ENCODE measurements at places on chromosomes 5 and 9.

DNA sequence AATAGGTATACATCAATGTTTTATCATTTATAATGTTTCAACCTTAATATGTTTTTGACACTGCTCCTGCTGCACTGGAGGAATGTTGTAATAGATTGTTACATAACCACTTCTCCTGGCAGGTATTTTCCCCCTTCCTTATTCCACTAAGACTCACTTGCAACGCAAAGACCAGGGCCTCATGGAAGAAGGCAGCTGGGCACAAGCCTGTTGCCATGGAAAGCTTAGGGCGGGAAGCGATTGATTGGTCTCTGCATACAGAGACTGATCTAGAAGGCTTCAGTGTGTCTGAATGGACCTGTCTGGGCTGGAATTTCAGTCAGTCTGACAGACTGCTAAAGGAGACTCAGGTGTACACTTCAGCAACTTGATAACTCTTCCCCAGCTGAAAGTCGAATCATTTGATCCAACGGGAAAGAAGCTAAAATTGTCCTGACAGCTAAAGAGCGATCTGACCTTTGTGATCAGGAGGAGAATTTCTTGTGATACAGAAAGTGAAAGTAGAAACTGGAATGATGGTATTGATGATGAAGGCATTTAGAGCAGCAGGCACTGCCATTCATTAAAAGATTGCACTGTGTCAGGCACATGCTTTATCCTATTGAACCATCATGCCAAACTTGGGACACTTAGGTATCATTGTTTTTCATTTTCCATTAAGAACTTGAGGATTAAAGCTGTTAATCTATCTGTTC, 65.1 kb downstream of the GRIA1 start:
- DNase-seq, result no peak

DNA sequence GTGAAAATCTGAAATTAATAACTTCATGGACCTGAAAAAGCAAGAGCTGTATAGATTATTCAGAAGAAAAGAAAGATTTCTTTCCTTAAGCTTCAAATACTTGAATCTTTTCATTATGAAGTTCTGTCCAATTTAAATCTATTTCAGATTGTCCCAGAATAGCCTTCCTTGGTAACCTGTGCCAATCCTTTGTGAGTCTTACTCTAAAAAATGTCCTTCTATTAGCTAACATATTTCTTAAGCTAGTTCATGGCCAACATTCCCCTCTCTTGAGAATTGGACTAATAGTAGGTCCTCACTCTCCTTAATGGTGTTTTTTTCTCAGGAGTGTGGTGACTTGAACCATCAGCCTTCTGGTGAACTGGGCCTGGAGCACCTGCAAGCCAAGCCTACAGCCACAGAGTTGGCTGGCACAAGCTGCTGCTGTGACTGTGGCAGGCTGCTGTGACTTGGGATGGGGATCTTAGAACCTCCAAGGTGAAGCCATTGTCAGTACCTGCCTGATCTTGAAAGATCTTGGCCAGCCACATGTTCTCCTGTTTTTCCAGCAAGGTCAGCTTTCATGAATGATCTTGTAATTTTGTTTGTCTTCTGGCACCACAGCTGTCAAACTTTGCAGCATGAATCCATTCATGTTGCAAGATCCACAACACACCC, 262.6 kb upstream of the MAP3K1 start:
- DNase-seq, result no peak

- no peak for DNase-seq
Measured at GRCh38 chr5:72326306-72326649, 6.1 kb downstream of the PTCD2 start.

DNA sequence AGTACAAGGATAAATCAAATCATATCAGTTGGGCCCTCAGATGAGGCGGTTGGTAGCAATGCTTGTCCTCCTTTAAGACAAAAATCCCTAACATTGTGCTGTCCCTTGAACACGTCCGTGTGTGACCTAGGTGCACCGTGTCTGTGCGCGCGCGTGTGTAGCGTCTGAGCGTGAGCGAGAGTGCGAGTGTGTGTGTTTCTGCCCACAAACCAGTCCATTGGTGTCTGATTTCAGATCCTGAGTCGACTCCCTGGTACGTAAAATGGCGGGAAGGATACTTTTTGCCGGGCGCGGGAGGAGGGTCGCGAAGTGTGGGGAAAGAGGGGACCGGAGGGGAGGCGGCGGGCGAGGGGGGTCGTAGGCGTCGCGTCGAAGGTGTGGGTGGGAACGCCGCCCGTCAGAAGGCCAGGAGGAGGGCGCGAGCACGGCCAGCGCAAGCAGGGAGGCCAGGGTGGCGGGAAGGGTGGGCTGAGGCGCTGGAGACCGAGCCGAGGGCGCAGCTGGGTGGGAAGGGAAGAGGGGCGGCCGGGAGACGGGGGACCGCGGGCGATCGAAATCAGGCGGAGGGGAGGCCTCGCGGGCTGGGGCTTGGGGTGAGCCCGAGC, 8.9 kb downstream of the OTP start:
- no peak for DNase-seq

GRCh38 chr5:175749591-175749990, 91.7 kb downstream of the HRH2 start:
- no peak for DNase-seq

DNA sequence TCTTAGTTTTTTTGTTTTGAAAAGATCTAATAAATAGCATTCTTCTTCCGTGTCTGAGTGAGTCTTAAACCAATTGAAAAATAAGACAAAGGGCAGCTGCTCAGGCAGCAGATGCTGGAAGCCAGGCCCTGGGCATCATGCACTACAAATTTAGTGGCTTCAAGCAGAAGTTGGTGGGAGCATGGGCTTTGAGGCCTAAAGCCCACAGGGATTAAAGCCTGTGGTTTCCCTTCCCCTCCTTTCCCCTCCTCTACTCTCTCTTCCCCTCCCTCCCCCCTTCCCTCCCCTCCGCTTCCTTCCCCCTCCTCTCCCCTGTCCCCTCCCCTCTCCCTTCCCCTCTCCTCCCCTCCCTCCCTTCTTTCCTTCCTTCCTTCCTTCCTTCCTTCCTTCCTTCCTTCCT, 20.1 kb upstream of the KIF4B start:
- no peak for DNase-seq

DNA sequence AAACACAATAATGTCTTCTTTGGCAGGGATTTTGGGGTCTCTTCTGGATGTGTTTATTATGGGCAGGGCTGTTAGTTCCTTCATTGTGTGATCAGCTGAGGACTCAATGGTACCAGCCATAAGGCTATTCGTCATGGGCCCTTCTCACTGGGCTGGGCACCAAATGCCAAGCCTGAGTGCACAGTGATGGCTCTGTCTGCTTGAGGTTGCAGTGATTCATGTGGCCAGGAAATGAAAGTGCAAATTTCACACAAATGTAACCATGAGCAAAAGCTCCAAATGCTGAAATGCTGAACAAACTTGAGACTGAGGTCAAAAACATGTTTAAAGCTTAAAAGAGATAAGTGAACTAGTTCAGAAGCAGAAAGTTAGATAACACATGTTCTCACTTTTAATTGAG, 191.0 kb downstream of the TARS1 start:
- no peak for DNase-seq

DNA sequence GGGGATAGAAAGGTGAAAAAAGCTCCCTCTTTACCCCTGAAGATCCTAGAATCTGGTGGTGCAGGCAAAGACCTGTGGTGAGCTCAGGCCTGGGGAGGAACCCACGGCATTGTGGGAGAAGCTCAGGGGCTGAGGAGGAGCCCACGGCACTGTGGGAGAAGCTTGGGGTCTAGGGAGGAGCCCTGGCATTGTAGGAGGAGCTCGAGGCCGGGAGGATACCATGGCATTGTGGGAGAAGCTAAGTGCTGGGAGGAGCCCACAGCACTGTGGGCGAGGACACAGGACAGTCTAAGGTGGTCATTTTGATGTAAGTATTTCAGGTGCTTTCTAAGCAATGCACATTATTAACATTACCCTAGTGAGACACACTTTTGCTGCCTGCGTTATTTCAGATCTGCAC, 179.7 kb downstream of the HSD17B3 start:
- no peak for DNase-seq

GRCh38 chr9:106745457-106745856, 117.5 kb upstream of the ZNF462 start:
- no peak for DNase-seq

DNA sequence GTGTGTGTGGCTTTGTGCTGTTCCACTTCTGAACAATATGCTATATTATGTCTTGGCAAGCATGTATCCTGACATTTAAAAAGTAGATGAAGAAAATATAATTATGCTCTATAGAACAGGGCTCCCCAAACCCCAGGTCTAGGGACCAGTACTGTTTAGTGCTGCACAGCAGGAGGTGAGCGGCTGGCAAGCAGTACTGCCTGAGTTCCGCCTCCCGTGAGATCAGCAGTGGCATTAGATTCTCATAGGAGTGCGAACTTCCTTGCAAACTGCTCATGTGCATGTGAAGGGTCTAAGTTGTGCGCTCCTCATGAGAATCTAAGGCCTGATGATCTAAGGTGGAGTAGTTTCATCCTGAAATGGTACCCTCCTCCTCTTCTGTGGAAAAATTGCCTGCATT, 979.1 kb upstream of the CTNND2 start:
- DNase-seq, result no peak

DNA sequence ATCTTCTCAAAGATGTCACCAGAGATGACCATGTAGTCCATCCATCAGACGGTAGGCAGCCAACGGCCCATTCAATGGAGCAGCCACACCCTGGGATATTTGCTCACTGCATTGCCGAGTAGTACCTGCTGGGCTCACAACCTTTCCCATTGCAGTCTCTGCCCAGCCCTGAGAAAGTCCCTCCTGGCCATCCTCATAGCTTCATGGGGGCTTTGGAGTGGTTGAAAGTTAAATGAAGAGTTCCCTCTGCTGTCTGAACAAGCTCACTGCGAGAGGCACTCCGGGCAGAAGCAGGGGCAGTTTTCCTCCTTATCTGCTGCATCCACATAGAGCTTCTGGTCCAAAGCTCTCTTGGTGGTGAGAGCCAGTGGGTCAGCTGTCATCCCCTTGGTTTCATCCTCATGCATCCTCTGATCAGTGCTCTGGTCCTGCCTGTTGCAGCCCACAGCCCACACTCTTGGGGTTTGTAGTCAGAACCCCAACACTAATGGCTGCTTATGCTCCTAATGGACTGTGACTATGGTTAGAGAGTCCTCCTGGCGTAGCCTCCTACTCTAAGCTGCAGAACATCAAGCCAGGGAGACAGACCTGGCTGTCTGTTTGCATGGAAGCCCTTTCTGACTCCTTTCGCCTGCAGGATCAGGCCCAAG, 23.3 kb downstream of the TNFSF8 start:
- peak; percentile 65 for DNase-seq

Measured in RKO (cell line).